IPS-NIHi11 (cell line): ENCODE measurements at places on chromosomes 7 and 10.

- no peak for DNase-seq
Observed at GRCh38 chr7:44185729-44186128, 3.5 kb downstream of the GCK start.

DNA sequence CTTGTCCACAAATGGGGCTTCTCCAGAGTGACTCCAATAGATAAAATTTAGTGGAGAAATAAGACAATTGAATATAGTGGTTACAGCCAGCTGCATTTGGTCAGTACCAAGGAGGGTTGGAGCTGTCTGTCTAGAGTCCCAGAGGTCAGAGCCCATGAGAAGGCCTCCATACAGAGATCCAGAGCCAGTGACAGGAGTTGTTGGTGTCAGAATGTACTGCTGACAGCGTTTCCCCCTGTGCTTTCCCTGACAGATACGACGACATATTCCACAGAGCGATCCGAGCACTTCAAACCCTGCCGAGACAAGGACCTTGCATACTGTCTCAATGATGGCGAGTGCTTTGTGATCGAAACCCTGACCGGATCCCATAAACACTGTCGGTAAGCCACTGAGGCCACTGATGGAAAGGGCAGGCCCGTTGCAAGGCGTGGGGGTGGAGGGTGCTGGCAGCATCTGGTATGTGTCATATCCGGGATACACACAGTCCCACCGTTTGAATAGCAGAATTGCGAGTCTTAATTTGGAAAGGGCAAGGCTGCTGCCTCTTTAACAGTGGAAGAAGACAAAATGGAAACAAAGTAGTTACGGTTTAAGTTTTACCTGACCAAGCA, 483.6 kb downstream of the NRG3 start:
- DNase-seq = no peak

DNA sequence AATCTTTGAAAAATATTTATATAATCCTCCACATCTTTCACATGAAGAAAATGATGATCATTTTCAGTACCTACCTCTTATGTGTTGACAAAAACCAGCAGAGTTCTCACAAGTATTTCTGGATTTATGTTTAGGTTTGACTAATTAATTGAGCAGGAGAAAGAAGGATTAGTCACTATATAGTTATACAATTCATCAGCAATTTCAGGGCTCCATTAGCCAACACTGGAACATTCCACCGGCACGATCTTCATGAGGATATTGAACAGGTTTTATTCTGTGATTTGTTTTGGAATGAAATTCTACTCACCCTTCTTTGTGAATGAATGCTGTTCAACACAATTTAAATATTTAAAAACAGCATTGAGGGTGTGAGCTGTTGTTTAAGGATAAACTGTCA, 163.2 kb downstream of the SEM1 start:
- no peak for DNase-seq

DNA sequence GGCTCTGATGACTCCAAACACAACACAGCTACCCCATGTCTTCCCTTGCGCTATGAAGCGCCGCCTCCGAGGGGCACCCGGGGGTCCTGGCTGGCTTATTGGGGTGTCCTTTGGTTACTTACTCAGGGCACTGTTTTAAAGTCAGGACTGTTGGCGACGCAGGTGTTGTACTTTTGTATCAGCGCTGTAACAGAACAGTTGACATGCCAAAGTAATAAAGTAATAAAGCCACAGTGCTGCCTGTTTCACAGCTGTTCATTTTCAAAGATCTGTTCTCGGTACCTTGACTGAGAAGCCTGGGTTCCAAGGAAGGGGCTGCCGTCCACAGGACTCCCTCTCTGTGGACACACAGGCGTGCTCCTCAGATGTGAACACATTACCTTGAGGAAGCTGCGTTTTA, 64.1 kb downstream of the WDR37 start:
- no peak for DNase-seq
